ENCODE measurements at places on chromosomes 2 and 18.

GRCh38 chr2:144464730-144465129 is 55.2 kb downstream of the ZEB2 start:
- DNase-seq = no peak

GRCh38 chr18:46587600-46587999 is 69.4 kb downstream of the LOXHD1 start:
- no peak for DNase-seq

GRCh38 chr2:98903767-98904485 is 32.1 kb downstream of the CRACDL start:
- no peak for DNase-seq

DNA sequence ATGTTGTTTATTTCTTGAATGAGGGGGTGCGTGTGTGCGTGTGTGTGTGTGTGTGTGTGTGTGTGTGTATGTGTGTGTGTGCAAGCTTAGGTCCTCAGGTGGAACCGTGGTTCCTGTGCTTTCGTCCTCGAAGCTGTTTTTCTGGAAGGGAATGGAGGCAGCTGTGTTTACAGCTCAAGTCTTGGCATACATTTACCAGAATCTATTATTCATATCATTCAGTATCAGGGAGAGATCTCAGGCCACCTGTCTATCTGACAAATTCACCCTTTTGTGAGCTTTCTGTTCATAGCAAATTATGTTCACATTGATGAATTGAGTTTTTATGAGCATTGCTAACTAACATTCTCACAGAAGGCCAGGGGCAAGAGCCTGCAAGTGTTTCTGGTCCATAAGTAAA is 550.4 kb downstream of the ARHGAP15 start:
- no peak for DNase-seq

- DNase-seq = peak; percentile 31
Observed at GRCh38 chr18:79275992-79276391, 119.7 kb upstream of the NFATC1 start.

GRCh38 chr2:138373993-138374408 is 127.6 kb upstream of the SPOPL start:
- DNase-seq = peak; percentile 39

- no peak for DNase-seq
Observed at GRCh38 chr2:1708476-1709334, 35.6 kb downstream of the PXDN start.

- no peak for DNase-seq
Observed at GRCh38 chr2:242085941-242086621, 216.6 kb downstream of the RTP5 start.

GRCh38 chr2:1781291-1782080 is 37.2 kb upstream of the PXDN start:
- peak; percentile 42 for DNase-seq

DNA sequence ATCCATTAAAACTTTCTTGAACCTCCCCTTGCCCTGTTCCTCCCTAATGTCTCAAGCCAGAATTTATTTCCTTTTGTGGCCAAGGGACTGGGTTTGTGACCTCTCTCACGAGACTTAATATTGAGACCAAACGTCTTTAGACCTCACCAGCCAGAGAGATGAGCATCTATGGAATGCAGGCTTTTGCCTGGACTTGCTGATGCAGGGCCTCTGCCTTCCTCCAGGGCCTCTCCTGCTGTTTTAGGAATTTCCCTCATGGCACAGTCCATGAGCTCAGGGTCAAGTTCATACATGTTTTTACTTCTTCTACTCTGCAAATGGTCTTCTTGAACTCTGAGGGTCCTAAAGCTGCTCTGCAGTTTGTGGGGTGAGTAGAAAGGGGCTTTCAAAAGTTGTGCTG is 22.3 kb downstream of the IL1B start:
- peak; percentile 60 for DNase-seq

GRCh38 chr2:172108587-172108930 is 5.9 kb upstream of the DLX2 start:
- no peak for DNase-seq

GRCh38 chr2:233814056-233814835 is 36.1 kb downstream of the MROH2A start:
- DNase-seq = no peak

DNA sequence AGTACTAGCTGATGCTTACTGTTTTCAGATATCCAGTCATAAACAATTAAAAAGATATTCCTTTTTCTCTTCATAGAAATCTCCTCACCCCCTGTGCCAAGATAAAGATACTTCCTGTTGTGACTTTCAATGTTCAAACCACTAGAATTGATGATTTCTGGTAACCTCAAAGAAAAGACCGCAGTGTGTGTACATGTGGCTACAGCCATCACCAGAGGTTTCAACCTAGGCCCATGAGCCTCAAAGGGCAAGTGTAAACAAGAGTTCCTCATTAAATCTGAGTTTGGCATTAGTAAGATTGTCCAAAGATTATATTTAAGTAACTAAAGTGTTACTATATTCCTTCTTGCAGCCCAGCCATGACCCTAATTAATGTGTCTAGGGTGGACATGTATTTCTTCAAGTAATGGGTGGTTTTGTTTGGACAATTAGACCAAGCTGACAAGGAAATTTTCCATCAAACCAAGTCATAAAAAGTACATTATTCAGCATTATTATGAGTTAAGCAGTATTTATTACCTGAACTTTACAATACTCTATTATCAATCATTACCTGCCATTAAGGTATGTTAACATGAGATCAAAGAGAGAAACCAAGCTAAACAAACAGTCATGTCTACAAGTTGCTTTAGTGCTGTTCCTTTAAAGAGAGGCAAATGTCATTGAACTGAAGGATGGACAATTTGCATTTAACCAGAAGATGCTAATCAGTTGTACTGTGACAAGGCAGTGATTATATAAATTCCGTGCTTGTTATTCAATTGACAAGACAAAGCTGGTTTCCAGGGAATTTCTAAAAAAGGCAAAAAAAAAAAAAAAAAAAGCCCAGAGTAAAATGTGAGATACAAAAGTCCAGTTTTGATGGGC is 382.7 kb downstream of the LNPK start:
- no peak for DNase-seq

DNA sequence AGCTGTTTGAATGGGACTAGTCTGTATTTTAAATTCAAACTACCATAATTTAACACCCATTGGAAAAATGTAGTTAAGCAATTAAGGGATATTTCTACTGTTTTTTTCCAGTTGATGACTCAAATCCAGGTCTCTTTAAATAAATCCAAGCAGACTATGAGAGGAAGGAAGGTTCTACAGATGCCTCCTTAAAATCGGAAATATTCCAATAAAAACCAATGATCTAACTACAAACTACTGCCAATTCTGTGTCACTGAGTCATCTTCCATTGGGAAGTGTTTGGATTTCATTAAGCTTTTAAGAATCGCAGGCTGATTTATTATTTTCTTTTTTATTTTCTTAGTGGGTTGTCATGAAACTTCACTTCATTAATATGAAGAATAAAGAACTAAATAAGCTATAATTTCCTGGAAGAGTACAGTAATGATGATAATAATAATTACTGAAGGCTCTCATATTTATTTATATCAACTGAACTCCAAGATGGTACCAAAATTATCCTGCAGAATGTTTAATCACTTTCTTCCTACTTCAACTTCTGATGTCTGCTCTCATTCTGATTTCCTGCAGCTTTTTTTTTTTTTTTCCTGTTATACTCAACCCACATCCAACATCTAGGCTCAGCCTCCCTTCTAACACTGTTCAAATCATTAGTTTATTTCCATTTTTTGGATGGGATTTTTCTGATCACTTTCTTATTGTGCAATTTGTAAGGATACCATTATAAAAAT is 166.3 kb upstream of the FN1 start:
- DNase-seq = peak; percentile 91

GRCh38 chr2:237724811-237725478 is 73.6 kb upstream of the RBM44 start:
- no peak for DNase-seq

- DNase-seq = peak; percentile 65
Observed at GRCh38 chr2:111617299-111618225, 266.4 kb downstream of the ANAPC1 start.
